ENCODE measurements at places on chromosomes 3 and 15. TPM values are rescaled to one million over a fixed set of nuclear protein-coding genes. Genes with fewer than 3 reads are reported as not detected.

- DNase-seq, result no peak
Measured at GRCh38 chr15:72690938-72691337, 4.9 kb downstream of the BBS4 start.

SEC61A1 gene
- total RNA-seq, result 201 TPM

PIF1 gene
- total RNA-seq, result 8.6 TPM

DNA sequence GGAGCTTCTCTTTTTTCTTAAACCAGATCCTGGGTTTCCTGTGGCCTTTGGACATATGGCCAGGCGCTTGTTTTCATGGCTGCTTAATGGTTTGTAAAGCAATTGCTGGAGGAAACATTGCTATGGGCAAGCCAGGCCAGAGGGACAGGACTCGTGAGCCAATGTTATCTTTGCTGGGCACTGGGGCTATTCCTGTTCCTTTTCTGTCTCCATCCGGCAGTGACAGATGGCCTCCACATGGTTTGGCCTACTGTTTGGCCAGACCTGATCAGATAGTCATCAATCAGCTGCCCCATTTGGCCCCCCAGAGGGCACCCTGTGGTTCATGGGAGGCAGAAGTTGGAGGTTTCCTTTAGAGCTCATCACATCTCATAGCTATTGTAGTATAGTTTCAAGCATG, 326.1 kb upstream of the ROPN1 start:
- peak; percentile 82 for DNase-seq

DNA sequence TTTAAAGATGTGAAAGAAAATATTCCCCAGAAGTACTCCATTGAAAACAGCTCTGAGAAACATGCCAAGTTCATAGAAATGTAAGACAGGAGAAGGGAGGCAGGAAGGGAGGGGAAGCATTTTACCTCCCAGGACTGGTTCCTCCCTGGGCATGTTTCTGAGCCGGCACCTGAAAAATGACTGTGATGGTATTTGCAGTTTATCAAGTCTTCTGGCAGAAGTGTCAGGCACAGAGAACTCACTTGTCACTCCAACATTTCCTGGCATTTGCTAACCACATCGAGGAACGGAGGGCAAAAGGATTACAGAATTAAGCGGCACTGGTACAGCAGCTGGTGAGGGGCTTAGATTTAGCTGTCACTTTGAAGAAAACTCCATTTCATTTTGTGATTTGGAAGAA, 1054.0 kb downstream of the TUSC7 start:
- DNase-seq, result no peak

DNA sequence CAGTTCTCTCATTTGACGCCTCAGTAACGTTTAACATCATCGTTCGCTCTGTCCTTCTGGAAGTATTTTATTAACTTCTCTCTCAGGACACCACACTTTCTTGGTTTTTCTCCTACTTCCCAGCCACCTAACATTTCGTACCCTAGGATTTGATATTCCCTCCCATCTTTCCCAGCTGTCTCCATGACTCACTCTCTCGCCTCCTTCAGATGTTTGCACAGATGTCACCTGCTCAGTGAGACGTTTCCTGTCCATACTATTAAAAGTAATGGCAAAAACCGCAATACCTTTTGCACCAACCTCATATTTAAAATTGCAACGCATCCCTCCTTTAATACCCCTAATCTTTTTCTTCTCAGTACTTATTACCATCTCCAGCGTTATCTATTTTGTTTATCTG, 62.1 kb upstream of the SPRED1 start:
- no peak for DNase-seq

DNA sequence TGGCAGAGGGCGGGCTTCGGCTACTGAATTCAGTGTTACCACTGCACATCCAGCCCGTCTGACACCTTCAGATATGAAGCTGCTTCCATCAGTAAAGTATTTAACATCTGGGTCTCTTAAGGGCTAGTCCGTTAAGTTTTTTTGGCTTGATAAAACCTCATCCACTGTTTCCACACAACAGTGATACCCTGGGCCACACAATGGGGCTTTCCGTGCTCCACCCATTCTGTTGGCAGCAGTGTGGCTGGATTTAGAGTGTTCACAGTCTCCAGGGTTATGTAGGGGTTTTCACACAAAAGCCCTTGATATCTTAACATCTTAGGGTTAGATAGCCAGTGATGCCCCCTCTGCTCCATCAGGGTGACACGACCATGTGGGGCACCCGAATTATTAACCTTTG, 165.0 kb downstream of the STXBP5L start:
- no peak for DNase-seq

ASB14 gene
- total RNA-seq, result not detected

GPR176 gene
- total RNA-seq, result 15.9 TPM

DNA sequence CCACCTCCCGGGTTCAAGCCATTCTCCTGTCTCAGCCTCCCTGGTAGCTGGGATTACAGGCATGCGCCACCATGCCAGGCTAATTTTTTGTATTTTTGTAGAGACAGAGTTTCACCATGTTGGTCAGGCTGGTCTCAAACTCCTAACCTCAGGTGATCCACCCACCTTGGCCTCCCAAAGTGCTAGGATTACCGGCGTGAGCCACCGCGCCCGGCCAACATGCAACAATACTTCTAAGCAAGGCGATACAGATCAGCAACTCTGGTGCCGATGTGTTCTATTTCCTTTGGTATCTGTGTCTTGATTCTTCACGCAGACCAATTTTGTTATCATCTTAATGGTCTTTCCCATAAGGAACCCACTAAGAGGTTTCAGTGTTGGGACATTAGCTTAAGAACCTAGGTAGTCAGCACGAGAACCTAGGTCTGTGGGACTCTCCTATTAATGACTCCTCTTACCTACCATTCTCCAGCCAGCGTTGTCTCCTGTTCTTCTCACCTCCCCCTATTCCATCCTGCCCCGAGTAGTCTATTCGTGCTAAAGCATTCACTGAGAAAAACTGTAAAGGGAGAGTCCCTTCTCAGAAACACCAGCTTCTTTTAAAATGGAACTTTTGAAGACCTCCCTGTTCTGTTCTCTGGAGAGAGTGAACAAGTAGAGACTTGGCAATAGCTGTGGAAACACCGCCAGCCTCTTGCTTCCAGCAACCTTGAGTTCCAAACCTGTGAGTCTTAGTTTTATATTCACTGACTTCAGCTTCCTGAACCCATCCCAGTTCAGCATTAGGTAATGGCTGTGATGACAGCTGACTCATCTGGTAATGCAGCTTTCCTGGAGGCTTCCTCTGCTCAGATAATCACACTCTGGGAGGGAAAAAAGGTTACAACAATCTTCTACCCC, 61.2 kb downstream of the TSC22D2 start:
- DNase-seq, result no peak

DNA sequence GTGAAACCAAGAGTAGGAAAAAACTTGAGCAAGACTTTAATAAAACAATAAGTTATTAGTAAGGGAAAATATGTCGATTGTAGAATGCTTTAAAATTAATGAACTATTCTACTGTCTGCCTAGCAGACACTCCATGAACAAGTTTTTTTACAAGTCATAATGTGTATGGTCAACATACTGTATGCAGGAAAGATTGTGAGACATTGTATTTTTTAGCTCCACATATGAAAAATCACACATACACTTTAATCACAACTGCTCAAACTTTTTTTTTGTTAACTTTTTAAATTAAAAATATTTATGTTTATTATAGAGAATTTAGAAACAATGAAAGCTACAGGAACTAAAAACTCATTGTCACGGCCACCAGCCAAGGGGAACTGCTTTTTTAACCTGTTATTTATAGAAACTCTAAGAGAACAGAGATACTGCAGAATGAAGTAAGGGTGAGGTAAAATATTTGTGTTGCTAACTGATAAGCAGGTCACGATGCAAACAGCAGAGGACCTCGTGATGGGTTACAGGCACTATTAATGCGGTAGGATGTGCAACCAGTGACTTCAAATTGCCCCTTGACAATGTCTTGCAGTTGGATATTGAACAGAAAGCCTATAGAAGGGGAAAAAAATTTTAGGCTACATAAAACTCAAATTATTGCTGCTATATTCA, 53.0 kb downstream of the THSD4 start:
- no peak for DNase-seq

DNA sequence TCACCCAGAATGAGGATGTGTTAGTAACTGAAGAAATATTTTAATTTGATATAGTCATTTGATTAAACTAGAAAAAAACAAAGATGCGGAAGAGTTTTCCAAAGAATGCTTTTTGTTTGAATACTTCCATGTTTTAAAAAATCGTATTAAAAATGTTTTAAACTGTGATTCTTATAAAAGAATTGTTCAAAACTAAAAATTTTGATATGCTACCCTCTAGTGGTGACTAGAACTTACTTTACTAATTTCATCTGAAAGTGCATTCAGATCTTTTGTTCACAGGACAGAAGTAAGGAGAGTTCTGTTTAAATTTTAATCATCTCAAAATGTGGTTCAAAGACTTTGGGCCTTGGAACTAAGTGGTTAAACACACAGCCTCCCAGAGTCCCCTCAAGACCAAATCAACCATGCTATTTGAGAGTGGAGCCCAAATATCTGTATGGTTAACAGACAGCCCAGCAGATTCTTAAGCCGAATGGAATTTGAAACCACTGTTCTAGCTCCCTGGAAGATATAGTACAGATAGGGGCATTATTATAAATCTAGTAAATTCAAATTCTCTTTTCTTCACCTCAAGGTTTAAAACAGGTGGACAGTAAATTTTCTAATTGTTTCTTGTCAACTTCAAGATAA, 45.2 kb upstream of the SYNPR start:
- no peak for DNase-seq

HTR3D gene
- total RNA-seq, result not detected

FRMD5 gene
- 43.8 TPM for total RNA-seq

DNA sequence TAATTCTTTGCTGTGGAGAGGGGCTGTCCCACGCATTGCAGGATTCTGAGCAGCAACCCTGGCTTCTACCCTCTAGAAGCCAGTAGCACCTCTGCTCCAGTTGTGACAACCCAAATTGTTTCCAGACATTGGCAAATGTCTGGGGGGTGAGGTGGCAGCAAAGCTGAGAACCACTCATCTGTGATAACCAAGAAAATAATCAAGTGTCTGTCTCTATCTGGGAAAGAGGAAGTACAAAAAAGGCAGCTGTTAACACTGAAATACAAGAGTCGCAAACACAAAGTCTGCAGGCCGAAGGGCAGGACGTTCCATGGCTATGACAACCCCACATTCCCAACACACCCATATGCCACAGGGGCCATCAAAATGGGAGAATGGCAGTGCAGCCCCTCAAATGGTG, 42.2 kb upstream of the GNB5 start:
- DNase-seq, result no peak

TMC3 gene
- not detected for total RNA-seq

- DNase-seq, result no peak
Measured at GRCh38 chr3:155737844-155738460, 6.9 kb downstream of the PLCH1 start.

GRCh38 chr3:138477120-138477519, 42.7 kb downstream of the ESYT3 start:
- no peak for DNase-seq

RASSF1 gene
- 27.8 TPM for total RNA-seq

- DNase-seq, result no peak
Measured at GRCh38 chr3:139534455-139534812, 5.1 kb downstream of the RBP1 start.

PSTPIP1 gene
- 12.4 TPM for total RNA-seq

DNA sequence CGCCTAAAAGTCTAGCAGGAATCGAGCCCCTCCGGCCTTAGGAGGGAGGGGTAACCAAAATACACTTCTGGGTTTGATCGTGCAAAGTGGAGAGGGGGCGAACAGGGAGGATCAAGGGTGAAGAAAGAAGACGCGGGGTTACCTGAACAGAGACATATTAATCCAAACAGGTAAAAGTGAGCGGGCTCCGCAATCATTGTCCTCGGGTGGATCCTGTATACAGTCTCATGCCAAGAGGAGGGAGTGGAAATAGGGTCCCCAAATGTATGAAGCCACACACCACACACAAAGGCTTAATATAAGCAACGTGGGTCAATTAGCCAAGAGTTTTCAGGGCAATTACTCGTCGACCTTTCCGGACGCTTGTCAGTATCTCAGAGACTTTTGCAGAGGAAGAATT, 749.5 kb downstream of the ROBO1 start:
- DNase-seq, result no peak

- no peak for DNase-seq
Measured at GRCh38 chr15:100050877-100051786, 290.6 kb downstream of the ADAMTS17 start.

DNA sequence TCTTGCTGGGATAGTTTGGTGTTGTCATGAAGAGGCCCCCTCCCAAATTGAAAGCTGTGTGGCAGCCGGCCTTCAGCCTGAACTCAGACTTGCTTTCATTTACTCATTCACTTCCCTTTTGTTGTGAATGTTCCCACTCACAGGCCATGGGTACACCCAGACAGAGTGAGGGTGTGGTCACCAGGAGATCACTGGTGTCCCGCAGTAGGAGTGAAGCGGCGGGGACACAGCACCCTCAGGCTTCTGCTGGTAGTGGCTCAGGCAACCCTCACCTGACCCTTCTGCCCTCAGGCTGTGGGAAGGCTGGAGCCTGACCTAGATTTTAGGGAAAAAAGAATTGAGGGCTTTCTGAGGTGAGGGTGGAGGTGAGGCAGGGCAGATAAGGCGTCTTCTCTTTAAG, 244.4 kb downstream of the SOX2 start:
- DNase-seq, result no peak

- no peak for DNase-seq
Measured at GRCh38 chr15:100241572-100242482, 99.9 kb downstream of the ADAMTS17 start.

Measured in glutamatergic neuron (in vitro differentiated cells).